Caco-2 (cell line): ENCODE measurements at places on chromosomes 4 and X. TPM values are rescaled to one million over a fixed set of nuclear protein-coding genes. Genes with fewer than 3 reads are reported as not detected.

DNA sequence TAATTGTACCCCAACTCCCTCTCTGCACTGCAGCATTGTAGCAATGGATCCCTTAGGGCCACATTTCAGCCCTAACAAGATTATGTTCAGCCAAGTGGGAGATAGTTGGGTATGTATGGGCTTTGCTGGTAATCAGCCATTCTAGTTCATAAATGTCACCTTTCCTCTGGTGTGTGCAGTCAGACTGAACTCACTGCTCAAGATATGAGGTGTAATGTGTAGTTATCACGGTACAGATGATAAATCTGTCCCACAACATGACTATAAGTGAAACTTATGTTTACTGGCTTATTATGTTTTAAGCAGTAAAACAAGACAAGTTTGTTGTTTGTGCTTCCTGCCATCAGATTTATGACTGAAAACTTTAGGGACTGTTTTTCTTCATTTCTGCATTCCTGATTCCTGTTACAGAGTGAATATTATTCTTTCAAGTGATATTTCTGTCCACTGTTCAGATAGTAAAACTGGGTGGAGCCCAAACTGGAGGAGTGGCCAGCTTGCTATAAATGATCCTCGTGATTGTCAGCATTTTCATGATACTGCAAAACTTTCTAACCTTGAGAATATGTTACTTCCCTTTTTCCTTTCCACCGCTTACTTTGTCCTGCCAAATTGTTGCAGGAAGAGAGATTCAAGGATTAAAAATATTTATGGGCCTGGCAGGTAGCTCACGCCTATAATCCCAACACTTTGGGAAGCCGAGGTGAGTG lies 44.9 kb downstream of the ANAPC4 start:
- H3K27ac ChIP-seq, result no peak overlapping the region
- H3K27me3 ChIP-seq, result no peaks in the 10 kb centered on the region
- H3K4me3 ChIP-seq, result no peak overlapping the region

GRCh38 chrX:76433219-76433618 lies 5.7 kb downstream of the MAGEE1 start:
- no peaks in the 10 kb centered on the region for H3K36me3 ChIP-seq
- H3K4me1 ChIP-seq, result no peaks in the 10 kb centered on the region
- H3K27ac ChIP-seq, result no peak overlapping the region
- DNase-seq, result no peak
- H3K27me3 ChIP-seq, result no peaks in the 10 kb centered on the region
- no peak overlapping the region for H3K4me3 ChIP-seq

- H3K27me3 ChIP-seq, result no peaks in the 10 kb centered on the region
- no peak overlapping the region for H3K27ac ChIP-seq
- no peak overlapping the region for H3K4me3 ChIP-seq
- H3K36me3 ChIP-seq, result no peaks in the 10 kb centered on the region
- no peak for DNase-seq
- H3K4me1 ChIP-seq, result no peaks in the 10 kb centered on the region
These were observed 91.1 kb downstream of the SLC4A4 start for GRCh38 chr4:71429962-71430361.

DNA sequence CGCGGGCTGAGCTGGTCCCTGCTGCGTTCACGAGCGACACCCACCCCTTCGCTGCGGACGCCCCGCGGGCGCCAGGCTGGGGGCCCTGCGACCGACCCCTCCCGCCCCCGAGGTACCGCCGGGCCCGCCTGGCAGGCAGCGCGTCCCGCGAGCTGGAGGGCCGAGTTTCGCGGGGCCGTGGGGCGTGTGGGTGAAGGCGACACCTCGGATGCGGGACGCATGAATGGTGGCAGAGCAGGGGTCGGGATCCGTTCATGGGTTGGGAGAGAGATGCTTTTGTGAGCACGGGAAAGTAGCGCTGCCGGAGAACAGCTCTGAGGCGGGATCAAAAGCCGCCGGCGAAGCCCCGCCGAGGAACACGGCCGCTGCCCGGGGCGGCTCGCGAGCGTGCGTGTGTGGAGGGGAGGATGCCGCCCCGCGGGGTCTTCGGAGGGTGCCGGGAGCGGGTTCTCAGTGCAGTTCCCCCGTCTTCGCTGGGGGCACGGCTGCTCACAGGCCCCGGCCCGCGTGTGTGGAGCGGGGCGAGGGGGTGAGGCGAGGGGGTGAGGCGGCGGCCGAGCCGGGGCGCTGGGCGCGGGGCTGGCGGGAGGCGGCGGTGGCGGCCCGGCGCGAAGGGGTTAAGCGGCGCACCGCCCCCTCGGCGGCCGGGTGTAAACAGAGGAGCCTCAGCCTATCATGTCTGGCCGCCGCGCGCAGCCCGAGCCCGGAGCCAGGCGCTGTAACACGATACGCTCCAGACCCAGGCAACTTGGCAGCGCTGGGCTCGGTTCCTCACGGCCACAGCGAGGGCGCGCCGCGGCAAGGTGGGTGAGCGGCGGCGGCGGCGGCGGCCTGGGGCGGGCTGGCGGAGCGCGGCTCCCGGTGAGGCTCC lies 205.3 kb downstream of the TENM3 start:
- H3K36me3 ChIP-seq, result no peaks in the 10 kb centered on the region
- H3K4me1 ChIP-seq, result peaks cover 3% of the 10 kb centered on the region; the same call in 1 of the 2 replicates
- H3K4me3 ChIP-seq, result peak overlapping the region; percentile 90

DNA sequence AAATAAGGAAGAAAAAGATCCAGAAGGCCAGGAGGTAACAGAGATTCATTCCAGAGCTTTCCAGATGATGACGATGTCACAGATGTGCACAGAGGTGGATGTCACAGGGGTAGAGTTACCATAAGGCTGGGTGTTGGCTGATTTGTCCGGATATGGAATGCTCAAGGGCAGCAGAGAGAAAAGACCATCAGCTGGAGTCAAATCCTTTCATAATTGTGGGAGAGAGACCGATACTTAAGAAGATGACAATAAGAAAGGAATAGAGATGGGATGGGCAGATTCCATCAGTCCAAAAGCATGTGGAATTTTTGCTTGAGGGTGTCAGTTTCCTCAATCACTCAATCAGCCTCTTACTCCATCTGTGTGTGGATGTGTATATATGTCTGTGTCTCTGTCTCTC lies 150.4 kb downstream of the CENPC start:
- peaks cover 6% of the 10 kb centered on the region; the same call in 1 of the 2 replicates for H3K4me1 ChIP-seq
- no peak for DNase-seq
- H3K4me3 ChIP-seq, result no peak overlapping the region
- H3K27ac ChIP-seq, result peak overlapping the region; percentile 42
- H3K27me3 ChIP-seq, result no peaks in the 10 kb centered on the region
- H3K36me3 ChIP-seq, result no peaks in the 10 kb centered on the region

DNA sequence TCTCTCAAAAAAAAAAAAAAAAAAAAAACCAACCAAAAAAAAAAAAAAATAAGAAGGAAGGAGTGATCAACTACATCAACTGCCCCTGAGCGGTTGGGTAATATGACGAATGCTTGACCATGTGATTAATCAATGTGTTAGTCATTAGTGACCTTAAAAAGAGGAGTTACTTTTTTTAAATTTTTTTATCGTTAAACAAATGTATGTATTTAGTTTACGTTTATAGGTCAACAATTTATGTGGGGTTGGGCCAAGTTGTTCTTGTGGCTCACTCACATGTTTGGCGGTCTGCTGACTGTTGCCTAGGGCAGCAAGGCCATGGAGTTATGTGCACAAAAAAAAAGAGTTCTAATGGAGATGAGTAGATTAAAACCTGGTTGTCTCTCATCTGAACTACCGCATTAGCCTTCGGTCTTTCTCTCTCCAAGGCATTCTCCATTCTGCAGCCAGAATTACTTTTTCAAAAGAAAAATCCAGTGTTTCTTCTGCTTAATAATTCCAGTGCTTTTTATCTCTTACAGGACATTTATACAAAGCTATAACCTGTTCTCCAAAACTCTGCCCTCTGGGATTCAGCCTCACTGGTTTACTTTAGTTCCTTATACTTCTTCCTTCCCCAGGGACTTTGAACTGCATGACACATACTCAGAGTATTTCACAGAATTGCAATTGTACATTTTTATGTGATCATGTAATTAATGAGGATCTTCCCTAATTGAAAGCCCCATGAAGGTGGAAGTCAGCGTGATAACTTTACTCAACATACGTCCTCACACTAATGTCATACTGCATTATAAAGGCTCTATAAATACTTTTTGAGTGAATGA lies 505.5 kb downstream of the ANKRD50 start:
- H3K4me3 ChIP-seq, result no peak overlapping the region
- no peaks in the 10 kb centered on the region for H3K27me3 ChIP-seq
- no peak for DNase-seq
- no peak overlapping the region for H3K27ac ChIP-seq

GRCh38 chrX:113548308-113549015 lies 707.8 kb upstream of the AMOT start:
- H3K36me3 ChIP-seq, result no peaks in the 10 kb centered on the region
- H3K4me3 ChIP-seq, result no peak overlapping the region
- H3K4me1 ChIP-seq, result no peaks in the 10 kb centered on the region
- no peak overlapping the region for H3K27ac ChIP-seq
- no peak for DNase-seq

- H3K4me3 ChIP-seq, result no peak overlapping the region
- H3K36me3 ChIP-seq, result no peaks in the 10 kb centered on the region
- no peaks in the 10 kb centered on the region for H3K4me1 ChIP-seq
These were observed 324.2 kb downstream of the PCDH19 start for GRCh38 chrX:100085846-100086245.

DNA sequence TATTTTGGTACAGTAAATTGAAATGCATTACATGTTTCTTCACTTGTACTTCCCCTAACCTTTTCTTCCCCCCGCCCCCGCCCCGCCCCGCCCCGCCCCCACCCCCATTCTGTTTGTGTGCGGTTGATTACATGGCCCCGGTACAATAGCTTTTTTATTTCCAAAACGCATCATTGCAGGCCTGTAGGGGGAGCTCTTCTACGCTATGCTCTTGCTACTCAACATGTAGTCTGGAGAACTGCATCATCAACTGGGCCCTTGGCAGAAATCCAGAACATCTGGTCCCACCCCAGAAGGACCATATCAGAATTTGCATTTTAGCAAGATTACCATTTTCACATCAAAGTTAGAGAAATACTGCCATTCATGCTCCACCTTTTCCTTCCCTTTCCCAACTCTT lies 333.3 kb upstream of the DDX53 start:
- no peaks in the 10 kb centered on the region for H3K4me1 ChIP-seq
- H3K27ac ChIP-seq, result no peak overlapping the region
- H3K27me3 ChIP-seq, result no peaks in the 10 kb centered on the region
- H3K4me3 ChIP-seq, result no peak overlapping the region

- H3K27ac ChIP-seq, result no peak overlapping the region
- no peak for DNase-seq
- no peaks in the 10 kb centered on the region for H3K4me1 ChIP-seq
- H3K36me3 ChIP-seq, result no peaks in the 10 kb centered on the region
- no peak overlapping the region for H3K4me3 ChIP-seq
- no peaks in the 10 kb centered on the region for H3K27me3 ChIP-seq
These were observed 34.9 kb downstream of the GPR143 start for GRCh38 chrX:9730752-9731151.

- H3K4me1 ChIP-seq, result no peaks in the 10 kb centered on the region
- no peaks in the 10 kb centered on the region for H3K27me3 ChIP-seq
- H3K4me3 ChIP-seq, result no peak overlapping the region
- H3K36me3 ChIP-seq, result no peaks in the 10 kb centered on the region
- no peak overlapping the region for H3K27ac ChIP-seq
- DNase-seq, result no peak
These were observed 91.7 kb downstream of the PPP1R2C start for GRCh38 chrX:42686296-42686695.

DNA sequence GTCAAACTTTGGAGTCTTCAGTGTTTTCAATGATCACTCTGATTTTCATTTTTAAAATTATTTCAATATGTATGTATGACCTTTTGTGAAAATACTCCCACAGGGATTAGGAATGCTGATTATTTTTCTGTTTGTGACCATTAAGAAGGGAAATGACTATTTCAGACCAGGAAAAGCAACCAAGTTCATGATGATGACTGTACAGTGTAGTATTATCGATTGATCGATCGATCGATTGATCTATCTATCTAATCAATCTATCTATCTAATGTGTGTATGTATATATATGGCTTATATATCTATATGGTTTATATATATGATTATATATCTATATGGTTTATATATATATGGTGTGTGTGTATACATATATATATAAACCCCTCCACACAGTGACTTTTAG lies 131.5 kb upstream of the VEGFC start:
- no peak overlapping the region for H3K27ac ChIP-seq
- H3K4me3 ChIP-seq, result no peak overlapping the region
- DNase-seq, result no peak
- no peaks in the 10 kb centered on the region for H3K27me3 ChIP-seq
- H3K36me3 ChIP-seq, result no peaks in the 10 kb centered on the region
- no peaks in the 10 kb centered on the region for H3K4me1 ChIP-seq

DNA sequence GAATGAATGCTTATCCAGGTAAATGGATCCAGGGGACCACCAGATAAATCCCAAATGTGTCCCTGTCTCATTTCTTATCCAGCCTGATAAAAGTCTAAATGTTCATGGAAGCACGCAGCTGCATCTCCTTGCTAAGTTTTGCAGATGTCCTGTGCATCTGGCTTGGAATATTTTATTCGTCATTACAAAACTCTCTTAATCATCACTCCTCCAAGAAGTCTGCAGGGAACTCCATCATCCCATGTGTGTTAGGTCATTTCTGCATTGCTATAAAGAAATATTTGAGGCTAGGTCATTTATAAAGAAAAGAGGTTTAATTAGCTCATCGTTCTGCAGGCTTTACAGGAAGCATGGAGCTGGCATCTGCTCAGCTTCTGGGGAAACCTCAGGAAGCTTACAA lies 297.2 kb downstream of the HS3ST1 start:
- H3K27ac ChIP-seq, result no peak overlapping the region
- H3K27me3 ChIP-seq, result no peaks in the 10 kb centered on the region
- H3K36me3 ChIP-seq, result no peaks in the 10 kb centered on the region

GRCh38 chr4:174089711-174090110 lies 193.8 kb downstream of the FBXO8 start:
- H3K36me3 ChIP-seq, result no peaks in the 10 kb centered on the region
- DNase-seq, result peak; percentile 15
- no peaks in the 10 kb centered on the region for H3K27me3 ChIP-seq
- no peak overlapping the region for H3K4me3 ChIP-seq
- no peak overlapping the region for H3K27ac ChIP-seq
- peaks cover 13% of the 10 kb centered on the region for H3K4me1 ChIP-seq

SPATA4 gene
- not detected in 2 replicates for total RNA-seq

PDE6B gene
- not detected in 2 replicates for total RNA-seq

STPG2 gene
- not detected in 2 replicates for total RNA-seq

PNMA3 gene
- not detected in 2 replicates for total RNA-seq

PPP4R3C gene
- not detected in 2 replicates for total RNA-seq

CYLC1 gene
- not detected in 2 replicates for total RNA-seq

RAPGEF2 gene
- total RNA-seq, result 65.6 and 67.6 TPM in 2 replicates

NHSL2 gene
- 0.18 and 0.39 TPM in 2 replicates for total RNA-seq

ZGRF1 gene
- total RNA-seq, result 14.7 and 15.7 TPM in 2 replicates

LEF1 gene
- 19.3 and 22.3 TPM in 2 replicates for total RNA-seq

DMRTC1 gene
- not detected in 2 replicates for total RNA-seq

STX18 gene
- total RNA-seq, result 32.5 and 36.5 TPM in 2 replicates
